Kidney glomerular epithelial cell (primary cell): ENCODE measurements at places on chromosomes 7 and 10.

- no peak for DNase-seq
These were observed 445 bp upstream of the PVRIG start for GRCh38 chr7:100219271-100219737.

- DNase-seq = peak; percentile 44
These were observed 182.1 kb downstream of the ZMYND11 start for GRCh38 chr10:317271-317769.

DNA sequence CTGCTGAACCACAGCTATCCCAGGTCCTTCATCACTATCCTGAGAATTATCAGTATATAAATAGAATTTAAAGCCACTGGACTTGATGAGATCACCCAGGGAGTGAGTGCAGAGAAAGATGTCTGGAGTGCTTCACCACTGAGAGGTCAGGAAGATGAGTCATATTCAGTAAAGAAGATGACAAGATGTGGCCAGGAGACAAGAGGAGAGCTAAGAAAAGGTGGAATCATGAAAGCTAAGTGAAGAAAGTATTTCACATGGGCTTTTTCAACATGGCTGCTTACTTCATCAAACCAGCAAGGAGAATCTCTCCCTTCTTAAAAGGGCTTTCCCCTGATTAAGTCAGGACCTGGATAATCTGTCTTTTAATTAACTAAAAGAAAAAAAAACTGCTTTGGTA is 9.1 kb upstream of the PRKAR2B start:
- DNase-seq = peak; percentile 81

DNA sequence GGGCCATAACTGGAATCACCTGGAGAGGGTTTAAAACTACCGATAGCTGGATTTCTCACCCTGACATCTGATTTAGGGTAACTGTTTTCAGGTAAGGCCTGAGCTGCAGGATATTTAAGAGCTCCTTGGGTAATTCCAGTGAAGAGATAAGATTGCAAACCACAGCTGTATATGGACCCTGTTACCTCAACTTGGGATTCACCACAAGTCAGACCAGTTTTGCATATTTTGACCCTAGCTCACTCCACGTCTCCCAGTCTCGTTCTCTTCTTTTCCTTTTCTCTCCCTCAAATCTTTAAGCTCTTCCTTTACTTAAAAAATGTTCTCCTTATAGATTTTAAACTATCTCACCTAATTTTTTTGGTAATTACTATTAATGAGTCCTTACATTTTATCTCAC is 264.4 kb downstream of the THSD7A start:
- no peak for DNase-seq

- no peak for DNase-seq
These were observed 25.7 kb upstream of the ADD3 start for GRCh38 chr10:109982123-109982522.

DNA sequence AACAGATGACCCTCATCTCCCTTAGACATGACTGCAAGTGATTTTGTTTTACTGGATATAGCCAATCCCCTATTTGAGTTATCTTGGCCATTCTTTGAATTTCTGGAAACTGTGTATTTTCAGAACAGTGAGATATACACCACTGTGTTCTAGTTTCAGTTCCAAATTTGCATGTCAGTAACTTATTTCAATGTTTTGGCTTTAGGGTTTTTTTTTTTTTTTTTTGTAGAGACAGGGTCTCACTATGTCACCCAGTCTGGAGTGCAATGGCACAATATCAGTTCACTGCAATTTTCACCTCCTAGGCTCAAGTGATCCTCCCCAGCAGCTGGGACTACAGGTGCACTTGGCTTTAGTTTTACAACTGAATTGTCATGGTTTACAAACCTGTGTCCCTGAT is 67.2 kb downstream of the ATAD1 start:
- DNase-seq = no peak

DNA sequence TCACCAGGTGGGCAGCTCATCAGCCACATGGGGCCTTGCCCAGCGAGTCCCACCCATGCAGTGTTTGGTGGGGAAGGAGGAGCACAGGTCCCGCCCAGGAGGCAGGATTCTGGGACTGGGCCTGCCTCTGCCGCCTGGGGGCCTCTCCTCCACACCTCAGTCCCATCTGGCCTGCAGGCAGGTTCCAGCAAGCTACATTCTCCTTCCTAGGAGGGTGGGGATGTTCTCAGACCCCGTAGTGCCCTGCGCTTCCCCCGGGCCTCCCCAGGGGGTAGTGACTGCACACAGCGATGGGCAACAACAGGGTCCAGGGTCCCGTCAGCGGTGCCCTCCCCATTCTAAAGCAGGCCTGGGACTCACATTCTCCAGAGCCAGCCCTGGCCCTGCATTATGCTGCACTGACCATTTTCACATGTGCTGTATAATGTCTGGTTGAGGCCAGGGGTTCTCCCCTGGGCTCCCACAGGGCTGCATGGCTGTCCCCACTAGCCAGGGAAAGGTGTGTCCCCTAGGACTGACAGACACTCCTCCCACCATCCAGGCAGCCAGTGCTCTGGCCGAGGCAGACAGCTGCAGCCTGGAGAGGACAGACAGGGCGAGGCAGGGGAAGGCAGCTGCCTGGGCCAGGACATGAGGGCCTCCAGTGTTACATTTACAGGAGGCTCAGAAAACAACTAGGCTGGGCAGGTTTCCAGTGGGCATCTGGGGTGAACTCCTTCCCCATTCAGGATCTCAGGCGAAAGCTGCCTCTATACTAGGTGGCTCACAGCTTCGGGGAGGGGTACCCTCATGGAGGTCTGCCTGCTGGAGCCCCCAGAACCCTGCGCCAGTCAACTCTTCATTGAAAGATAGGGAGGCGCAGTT is 9.3 kb downstream of the RASGEF1A start:
- no peak for DNase-seq

DNA sequence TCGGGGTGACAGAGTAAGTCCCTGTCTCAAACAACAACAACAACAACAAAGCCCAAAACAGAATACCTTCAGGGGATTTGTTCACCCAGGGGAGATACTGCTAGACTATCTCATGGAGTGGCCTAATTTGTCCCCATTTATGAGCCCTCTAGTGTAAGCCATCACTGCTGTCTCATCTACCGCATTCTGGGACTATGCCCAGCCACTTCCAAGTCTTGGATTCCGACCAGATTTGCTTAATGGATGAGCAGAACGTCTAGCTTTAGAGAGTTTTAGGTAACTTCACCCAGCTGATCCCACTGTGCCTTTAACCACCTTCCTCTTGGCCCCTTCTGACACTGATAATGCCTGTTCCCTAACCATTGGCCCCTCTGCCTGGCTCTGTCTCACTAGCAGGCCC is 47.1 kb downstream of the PAPSS2 start:
- no peak for DNase-seq

- DNase-seq = peak; percentile 99
These were observed 488 bp upstream of the CDK5 start for GRCh38 chr7:151057989-151058780.

- no peak for DNase-seq
These were observed 18.5 kb upstream of the AGR3 start for GRCh38 chr7:16900209-16900768.

GRCh38 chr7:7416031-7416858 is 119.4 kb downstream of the COL28A1 start:
- DNase-seq = no peak

DNA sequence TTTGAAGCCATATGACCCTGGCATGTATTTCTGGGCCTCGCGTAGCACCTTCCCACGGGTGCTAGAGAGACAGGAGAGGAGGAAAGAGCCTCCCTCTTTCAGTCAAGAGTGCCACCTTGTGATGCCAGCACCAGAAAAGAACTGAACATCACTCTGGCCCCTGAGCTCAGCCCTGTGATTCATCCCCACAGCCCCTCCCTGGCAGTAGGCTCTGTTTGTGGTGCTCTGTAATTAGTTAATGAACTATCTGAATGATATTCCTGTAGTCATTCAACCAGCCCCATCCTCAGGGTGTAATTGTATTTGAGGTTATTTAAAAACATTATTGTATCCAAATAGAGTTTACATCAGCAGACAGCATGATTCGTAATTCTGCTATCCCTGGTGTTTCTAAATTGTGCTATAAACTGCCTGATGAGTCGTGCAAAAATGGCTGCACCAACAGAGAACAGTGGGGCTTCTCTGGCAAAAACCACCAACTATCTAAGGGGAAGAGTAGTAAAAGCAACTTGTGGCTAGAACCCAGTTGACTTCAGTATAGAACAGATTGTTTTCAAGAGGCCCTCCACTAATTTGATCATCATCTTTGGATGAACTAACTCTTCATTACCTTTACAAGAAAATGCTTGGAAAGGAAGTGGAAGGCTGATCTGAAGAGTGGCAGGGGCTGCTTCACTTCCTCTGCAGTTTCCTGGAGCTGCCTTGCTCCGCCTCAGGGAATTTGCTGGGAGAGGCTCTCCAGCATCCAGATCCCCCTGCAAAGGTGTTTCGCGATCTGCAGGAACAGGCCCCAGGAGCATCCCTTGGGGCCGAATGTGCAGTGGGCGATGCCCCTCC is 23.7 kb upstream of the TIAL1 start:
- peak; percentile 66 for DNase-seq

DNA sequence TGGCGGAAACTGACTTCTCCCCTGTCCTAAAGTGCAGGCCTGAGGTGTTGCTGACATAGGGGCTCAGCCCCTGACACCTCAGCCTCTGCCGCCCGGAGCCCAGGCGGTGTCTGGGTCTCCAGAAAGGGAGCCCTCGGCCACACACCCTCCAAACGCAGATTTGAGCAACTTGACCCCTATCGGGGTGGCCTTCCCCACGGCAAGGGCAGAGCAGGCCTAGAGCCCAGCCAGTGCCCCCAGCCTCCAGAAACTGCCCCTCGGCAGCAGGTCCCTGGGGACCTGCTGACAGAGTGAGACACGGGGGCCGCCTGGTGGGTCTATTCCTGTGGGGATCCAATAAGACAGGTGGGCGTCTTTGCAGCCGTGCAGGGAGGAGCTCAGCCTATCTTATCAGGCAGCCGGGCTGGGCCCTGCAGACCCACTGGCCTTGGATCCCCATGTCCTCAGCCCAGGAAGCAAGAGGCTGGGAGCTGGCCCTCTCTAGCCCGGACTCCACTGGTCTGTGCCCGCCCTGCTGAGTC is 11.0 kb downstream of the TMEM184A start:
- DNase-seq = no peak

DNA sequence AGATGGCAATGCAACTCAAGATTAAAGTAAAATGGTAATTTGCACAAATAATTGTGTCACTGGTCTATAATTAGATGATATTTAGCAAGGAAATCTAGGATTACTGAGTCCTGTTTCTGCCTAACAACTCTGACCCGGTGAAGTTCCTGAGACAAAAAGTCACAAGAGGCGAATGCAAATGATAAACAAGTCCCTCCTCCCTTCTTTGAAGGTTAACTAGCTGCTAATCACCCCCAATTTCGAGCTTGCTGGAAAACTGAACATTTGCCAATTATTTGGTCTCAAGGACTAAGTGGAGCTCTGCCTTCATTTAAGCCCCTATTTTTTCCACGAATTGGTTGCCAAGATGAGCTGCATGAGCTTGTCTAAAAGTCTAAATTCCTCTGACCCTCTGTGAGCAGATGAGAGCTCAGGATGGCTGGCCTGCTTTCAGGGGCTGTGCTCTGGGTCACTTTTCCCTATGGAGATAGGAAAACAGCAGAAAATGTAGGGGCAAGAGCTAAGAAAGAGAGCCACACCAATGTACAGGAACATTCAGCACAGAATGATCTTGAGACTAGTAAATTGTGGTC is 127.3 kb downstream of the MBL2 start:
- no peak for DNase-seq

DNA sequence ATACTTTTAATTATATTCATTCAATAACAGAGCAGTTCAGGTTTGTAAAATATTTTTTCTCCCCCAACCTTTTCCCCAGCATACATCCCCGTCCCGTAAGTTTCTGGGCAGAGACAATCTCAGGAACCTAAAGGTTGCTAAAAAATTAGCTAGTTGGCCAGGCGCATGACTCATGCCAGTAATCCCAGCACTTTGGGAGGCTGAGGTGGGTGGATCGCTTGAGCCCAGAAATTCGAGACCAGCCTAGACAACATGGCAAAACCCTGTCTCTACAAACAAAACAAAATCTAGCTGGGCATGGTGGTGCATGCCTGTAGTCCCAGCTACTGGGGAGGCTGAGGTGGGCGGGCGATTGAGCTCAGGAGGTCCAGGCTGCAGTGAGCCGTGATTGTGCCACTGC is 40.2 kb downstream of the TCF7L2 start:
- DNase-seq = no peak

GRCh38 chr10:71972746-71973695 is 8.8 kb downstream of the CHST3 start:
- no peak for DNase-seq

- no peak for DNase-seq
These were observed 93.7 kb upstream of the RPA3 start for GRCh38 chr7:7812112-7812511.

DNA sequence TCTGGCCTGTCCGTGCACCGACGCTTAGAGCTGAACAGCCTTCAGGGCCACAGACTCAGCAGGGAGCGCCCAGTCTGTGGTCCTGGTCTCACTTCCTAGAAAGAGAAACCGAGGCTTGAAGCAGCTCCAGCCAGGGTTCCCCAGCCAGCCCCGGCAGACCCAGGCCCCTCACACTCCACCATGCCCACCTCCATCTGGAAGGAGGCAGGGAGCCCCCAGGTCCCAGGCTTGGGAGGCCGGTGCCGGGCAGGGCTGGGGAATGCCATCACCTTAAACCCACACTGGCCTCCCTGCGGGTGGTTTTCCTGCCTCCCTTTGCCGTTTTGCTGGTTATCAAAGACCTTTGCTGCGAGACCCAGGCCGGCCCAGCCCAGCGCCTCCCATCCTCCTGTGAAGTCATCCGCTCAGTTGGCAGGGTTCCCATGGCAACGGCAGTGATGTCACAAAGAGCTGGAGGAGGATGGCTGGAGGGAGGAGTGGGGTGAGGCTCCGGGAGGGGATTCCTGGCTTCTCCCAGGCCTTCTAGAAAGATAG is 24.0 kb downstream of the ELFN1 start:
- peak; percentile 89 for DNase-seq

DNA sequence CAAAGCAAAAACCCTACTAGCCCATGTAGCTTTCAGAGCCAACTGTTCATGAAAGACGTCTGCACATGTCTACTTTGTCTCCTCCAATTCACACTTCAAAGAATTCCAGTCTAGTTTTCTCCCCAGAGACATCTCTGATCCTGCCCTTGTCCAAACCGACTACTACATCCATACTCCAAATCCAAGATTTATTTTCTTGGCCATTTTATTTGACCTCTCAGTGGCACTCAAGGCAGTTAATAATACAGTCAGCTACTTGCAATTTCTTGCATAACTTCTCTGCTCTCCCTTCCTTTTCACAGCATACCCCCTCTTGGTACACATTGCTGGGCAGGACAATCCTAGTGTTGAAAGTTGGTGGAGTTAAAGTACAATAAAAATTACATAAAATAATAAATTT is 170.9 kb upstream of the INHBA start:
- DNase-seq = peak; percentile 36

DNA sequence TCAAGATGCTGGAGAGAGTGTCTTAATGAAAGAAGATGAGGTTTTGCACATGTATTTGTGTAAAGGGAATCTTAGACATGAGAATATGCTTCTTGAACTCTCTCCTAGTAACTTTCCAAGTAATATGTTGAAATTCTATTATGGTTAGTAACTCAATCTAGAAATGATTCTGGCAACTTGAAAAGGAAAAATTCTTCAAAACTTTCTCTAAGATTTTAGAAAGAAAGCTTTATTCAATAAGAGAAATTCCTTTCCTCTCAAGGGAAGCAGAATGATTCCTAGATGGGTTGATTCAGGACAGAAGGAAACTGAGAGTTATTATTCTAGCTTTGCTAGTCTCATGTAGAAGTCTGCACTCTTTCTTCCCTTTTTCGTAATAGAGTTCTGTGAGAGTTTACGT is 364.3 kb upstream of the PLXDC2 start:
- DNase-seq = no peak

GRCh38 chr10:99895867-99896266 is 113.4 kb downstream of the ABCC2 start:
- DNase-seq = no peak

- peak; percentile 97 for DNase-seq
These were observed 3.7 kb upstream of the MCU start for GRCh38 chr10:72688208-72688651.
